Peyer's patch (tissue), 4 donors: ENCODE measurements at places on chromosomes 16 and 17.

- peak; percentile 93 for DNase-seq
Measured at GRCh38 chr17:74203439-74204240, at the start of gene RPL38. RPL38 (plus strand) TSS chr17:74203678; CDS start chr17:74203956, 278 bp downstream.

DNA sequence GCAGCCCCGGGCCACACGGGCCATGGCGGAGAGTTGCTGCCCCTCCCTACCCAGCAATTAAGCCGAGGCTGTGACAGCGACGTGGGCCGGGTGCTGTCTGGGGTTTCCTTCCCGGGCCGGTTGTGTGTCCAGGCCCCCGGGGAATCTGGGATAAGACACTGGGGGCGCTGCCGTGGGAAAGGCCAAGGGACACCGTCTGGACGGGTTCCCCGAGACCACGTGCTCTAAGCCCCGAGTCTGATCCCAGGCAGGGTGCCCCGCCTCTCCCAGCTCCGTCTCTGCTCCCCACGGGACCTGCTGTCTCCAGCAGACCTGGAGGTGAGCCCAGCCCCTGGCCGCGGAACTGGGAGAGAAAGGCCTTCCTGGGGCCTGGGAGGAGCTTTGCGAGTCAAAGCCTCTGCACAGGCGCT, 92.2 kb downstream of the IRX3 start:
- DNase-seq, result no peak

DNA sequence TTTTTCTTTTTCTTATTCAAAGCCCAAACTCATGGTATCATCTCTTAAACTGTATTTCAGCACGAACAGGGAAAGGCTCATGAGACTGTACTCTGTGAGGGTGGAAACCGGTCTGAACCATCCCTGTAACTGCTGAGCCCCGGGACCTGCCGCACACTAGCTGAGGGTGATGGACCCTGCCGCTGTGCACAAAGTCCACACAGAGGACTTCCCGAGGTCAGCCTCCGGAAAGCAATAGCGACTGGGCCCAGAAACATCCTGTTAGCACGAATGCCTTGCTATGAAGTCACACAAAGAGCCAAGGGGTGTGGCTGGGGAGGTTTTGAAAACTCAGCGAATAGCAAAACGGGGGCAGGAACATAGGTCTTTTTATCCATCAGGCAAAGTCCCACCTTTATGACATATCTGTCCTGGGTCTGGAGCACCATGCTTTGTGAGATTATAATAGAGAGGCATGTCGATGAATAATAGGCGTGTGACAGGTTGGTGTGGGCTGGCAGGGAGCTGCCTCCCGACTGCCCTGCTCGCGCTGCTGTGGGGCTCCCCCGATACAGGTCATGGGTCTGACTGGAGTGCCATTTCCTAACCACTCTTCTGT, 33.4 kb downstream of the CDK5R1 start:
- peak; percentile 69 for DNase-seq

GRCh38 chr17:48433896-48434295, 3.9 kb upstream of the SKAP1 start:
- DNase-seq, result no peak

GRCh38 chr16:21613781-21614180, 14.4 kb downstream of the METTL9 start:
- DNase-seq, result no peak

GRCh38 chr16:15059324-15059723, 3.5 kb upstream of the NTAN1 start:
- DNase-seq, result no peak

DNA sequence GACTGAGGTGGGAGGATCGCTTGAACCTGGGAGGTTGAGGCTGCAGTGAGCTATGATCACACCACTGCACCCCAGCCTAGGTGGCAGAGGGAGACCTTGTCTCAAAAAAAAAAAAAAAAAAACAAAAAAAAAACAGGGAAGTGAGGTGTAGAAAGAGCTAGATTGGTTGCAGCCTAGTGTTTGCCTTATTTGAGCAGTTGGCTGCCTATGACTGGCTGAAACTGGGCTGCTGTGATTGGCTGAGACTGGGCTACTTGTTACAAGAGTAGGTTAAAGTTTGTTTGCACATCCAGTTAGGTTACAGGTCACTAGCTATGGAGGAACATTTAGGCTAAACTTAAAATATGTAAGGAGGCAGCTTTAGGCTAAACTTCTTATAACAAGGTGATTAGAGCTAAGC, 5.7 kb downstream of the DHRS7B start:
- no peak for DNase-seq

DNA sequence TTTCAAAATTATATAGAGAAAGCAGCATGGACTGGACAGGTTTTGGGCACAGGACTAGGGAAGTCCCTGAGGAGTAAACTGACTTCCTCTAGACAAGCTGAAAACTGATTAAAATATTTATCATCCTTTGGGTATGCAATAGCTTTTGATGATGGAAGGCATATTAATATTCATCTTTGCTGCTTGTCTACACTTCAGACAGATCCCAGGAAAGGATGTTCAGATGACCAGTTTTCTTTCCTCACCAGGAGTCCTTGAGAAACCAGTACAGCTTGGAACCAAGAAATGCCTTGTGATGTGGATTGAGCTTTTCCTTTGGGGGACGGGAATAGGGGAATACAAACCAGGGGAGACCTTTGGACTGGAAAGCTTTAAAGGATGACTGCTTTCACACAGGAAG, 195.5 kb downstream of the FTO start:
- DNase-seq, result no peak

DNA sequence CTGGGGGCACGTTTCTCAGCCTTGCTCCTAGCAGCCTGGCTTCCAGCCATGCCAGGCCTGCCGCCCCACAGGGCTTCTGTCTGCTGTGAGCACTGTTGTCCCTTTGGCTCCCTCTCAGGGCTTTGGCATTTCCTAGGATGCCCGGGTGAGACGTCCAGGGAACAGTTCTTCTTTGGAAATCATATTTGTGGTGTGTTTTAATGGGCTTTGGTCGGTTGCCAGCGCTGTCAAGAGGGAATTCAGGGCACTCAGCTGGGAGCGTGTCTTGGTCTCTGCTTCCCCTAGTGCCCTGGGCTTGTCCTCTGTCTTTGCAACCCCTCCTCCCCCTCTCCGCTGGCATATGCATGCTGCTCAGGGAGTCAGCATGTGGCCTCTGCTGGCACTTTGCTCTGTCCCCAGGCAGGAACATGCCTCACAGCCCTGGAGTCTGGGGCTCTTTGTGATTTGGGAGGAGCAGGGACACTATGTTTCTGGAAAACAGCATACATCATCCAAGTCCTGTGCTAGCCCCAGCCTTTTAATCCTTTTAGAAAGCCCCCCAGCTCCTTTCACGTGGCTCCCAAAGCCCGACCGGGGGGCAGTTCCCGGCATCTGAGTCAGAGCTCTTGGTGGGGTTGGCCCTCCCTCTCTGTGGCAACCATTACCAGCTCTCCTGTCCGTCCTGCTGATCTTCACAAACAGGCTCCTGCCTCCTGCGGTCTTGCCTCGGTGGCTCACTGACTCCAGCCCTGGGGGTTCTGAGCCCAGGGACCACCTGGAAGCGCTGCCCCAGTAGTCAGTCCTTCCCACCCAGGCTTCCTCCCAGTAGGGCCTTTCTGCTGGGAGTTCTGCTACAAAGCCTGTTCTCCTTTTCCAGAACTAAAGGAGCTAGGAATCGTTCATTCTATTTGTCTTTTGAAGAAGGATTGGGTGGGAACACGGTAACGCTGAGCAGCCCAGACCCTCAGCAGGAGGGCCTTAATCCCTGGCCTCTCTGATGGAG, 26.7 kb downstream of the SAP30BP start:
- peak; percentile 49 for DNase-seq

DNA sequence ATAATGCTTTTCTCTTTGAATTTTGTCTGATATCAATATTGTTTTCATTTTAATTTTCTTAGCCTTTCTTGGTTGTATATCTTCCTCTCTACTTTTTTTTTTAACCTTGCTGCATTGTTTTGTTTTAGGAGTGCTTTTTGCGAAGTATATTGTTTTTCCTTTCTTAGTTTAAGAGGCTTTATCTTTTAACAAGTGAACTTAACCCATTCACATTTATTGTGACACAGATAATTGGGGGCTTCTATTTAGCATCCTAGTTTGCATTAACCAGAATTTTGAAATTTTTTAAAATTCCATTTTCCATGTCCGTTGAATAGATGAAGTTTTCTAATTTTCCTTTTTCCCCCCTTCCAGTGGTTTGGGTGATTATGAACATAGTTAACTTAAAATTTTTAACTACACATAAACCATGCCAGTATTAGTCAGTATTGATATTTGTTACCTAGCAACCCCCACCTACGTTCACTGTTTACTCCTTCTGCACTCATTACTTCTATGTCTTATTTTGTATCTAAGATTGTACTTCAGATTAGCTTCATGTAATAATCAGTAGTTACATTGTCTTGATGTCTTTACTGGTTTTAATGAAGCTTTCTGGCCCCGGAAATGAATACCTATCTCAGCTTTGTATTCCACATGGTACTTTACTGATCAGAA, 44.4 kb downstream of the TNRC6A start:
- no peak for DNase-seq

- no peak for DNase-seq
Measured at GRCh38 chr17:30230596-30231125, 4.8 kb downstream of the SLC6A4 start.

DNA sequence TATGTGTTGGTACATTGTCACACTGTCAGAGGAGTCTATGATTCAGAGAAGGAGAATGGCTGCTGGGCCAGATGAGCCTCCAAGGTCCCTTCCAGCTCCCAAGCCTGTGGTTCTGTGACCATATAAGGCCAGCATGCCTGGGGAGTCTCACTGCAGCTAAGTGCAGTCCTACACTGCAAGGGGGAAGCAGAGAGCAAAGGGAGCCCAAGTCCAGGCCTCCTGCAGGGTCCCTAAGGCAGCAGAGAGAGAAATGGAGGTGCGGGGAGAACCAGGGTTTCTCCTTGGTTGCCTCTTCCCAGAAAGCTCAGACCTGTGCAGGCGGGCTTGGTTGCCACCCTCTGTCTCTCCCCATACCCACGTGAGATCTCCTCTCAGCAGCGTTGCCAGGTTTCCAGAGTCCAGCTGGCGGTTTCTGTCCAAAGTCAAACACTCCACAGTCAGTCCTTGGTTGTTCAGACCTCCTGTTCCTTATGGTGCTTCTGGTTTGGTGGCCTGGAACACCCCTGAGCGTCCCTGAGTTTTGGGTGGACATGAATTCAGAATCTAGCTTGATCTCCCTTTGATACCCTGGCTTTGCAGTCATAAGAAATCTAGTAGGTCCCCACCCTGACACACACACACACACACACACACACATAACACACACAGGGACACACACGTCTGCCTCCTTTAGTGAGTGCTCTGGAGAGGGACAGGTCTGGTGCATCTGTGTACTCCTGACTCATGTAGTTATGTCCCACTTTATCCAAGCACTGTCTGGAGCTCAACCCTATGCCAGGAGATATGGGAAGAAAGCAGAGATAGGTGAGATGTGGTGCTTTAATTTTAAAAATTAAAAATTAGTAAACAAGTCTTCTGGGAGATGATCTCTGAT, 78.8 kb downstream of the GNAO1 start:
- no peak for DNase-seq

- no peak for DNase-seq
Measured at GRCh38 chr16:16191493-16192167, 31.7 kb downstream of the ABCC6 start.

DNA sequence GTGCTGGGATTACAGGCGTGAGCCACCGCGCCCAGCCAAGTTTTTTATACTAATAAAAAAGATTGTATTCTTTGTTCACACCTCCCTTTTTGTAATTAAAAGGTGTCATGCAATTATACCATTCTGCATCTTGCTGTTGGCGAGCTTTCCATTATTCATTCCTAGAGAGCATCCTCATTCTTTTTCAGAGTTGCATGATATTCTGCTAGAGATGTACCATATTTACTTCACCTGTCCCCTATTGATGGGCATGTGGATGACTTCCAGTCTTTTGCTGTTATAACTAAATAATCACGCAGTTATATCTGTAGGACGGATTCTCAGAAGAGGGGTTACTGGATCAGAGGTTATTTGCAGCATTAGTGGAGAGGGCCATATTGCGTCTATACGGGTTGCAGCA, 17.0 kb downstream of the SGSM2 start:
- DNase-seq, result no peak

- no peak for DNase-seq
Measured at GRCh38 chr16:6095414-6095813, 997.8 kb upstream of the EEF2KMT start.

DNA sequence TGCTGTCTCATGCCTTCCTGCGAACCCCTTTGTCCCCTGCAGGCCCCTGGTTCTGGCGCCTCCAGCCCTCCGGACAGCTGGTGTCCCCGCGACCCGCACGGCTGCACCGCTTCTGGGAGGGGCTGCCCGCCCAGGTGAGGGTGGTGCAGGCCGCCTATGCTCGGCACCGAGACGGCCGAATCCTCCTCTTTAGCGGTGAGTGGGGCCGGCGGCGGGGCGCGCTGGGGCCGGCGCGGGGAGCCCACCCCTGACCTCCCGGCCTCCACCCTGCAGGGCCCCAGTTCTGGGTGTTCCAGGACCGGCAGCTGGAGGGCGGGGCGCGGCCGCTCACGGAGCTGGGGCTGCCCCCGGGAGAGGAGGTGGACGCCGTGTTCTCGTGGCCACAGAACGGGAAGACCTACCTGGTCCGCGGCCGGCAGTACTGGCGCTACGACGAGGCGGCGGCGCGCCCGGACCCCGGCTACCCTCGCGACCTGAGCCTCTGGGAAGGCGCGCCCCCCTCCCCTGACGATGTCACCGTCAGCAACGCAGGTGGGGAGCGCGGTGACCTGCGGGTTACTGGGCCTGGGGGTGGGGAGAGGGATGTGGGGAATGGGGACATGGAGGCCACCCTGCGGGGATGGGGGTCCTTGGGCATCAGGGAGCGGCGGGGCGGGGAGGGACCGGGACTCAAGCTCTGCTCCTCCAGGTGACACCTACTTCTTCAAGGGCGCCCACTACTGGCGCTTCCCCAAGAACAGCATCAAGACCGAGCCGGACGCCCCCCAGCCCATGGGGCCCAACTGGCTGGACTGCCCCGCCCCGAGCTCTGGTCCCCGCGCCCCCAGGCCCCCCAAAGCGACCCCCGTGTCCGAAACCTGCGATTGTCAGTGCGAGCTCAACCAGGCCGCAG, 7.1 kb upstream of the IL32 start:
- DNase-seq, result peak; percentile 78

DNA sequence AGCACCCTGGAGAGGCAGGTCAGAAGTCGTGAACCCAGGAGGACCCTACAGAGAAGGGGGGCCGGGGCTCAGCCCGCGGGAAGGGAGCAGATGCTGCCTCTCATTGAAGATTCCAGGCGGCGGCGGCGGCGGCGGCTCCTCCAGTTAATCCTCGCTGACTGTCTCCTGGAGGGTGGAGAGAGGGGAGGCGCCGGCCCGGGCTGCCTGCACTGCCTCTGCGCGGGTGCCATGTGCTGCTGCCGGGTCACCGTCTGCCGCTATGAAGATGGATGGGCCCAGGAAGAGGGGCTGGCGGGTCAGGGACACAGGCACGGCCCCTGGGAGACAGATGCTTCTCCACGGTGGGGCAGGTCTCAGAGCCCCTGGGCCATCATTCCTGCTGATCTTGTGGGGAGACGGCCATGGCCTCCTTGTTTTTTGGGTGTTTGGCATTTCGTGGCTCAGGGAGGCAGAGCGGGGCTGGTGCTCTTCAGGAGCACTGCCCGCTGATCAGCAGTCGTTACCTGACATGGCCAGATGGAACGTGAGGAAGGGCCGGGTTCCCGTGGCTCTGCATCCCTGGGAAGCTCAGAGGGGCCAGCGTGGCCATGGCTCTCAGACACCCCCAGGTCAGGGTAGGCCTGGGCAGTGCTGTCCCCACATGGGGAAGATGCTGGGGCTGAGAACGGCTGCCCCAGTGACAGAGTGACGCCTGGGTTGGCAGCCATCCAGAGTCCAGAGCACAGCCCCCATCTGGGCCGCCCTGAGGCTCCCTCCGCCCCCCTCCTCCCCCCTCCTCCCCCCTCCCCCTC, 36.1 kb downstream of the GINS2 start:
- no peak for DNase-seq
